ENCODE measurements at places on chromosomes 12 and 14.

- no peak for DNase-seq
These were observed 15.6 kb upstream of the C14orf180 start for GRCh38 chr14:104563742-104564615.

DNA sequence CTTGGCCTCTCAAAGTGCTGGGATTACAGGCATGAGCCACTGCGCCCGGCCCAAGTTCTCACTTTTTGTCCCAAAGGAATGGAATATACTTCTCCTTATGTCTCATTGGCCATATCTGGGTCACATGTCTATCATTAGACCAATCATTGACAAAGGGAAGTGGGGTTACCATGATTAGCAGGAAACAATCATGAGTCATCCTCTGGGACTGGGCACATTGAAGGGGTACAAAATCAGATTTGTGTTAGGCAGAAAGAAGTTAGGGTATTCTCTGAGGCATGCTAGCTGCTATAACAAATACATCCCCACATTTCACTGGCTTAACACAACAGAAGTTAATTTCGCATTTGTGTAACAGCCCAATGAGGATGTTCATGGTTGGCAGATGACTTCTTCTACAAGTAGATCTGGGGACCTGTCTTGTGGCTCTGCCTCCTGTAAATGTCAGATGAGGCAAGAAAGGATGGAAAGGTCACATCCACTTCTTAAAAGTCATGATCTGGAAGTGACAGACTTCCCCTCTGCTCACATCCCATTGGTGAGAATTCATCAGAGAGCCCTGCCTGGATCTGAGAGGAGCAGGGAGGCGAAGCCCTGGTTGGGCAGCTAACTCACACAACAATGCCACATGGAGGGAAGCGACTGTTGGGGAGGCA lies 3.1 kb downstream of the CCDC63 start:
- DNase-seq: no peak

DNA sequence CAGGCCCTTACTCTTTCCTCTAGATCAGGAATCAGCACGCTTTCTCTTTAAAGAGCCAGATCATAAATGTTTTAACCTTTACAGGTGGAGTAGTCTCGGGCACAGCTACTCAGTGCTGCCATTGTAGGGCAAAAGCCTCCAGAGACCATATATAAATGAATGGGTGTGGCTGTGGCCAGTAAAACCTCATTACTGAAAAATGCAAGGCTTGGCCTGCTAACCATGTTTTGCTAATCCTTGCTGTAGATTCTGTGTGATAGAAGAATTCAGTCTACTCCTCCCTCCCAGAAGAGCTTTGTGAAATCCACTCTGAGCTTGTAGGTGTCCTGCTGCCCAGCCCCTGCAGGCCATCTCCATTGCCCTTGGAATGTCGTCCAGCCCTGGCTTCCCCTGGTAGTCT lies 58.1 kb downstream of the HSP90AA1 start:
- peak; percentile 9 for DNase-seq

DNA sequence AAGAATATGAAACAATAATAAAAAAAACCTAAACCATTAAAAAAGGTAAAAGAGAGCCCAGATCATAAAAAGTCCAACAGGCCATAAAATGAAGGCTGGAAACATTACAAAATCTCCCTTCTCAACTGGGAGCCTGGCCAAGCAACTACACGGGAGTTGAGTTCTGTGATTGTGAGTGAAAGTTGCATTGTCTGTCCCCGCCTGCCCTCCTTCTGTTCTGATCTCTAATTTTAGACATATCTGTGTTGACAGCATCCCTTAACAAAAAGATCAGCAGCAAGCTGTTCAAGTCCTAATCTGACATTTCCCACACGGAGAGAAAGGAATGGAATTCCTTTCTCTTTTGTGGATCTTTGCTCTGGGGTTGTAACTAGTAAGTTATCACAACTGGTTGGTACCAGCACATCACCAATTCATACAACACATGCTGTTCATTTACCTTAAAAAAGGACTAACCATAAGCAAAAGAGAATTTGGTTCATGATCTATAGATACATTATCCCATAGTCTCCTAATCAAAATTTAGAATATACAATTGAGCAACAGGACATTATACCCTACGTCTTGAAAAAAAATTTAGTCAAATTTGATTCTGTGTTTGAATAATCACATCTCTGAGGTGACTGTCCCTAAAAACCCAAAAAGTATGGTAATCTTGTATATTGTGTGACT lies 205.1 kb upstream of the GZMB start:
- DNase-seq: no peak

- DNase-seq: no peak
These were observed 365.1 kb downstream of the ATP23 start for GRCh38 chr12:58306266-58307000.

- no peak for DNase-seq
These were observed 354.9 kb downstream of the DIO2 start for GRCh38 chr14:79856381-79856780.

GRCh38 chr12:54416687-54417603 lies 2.1 kb downstream of the ITGA5 start:
- DNase-seq: no peak

DNA sequence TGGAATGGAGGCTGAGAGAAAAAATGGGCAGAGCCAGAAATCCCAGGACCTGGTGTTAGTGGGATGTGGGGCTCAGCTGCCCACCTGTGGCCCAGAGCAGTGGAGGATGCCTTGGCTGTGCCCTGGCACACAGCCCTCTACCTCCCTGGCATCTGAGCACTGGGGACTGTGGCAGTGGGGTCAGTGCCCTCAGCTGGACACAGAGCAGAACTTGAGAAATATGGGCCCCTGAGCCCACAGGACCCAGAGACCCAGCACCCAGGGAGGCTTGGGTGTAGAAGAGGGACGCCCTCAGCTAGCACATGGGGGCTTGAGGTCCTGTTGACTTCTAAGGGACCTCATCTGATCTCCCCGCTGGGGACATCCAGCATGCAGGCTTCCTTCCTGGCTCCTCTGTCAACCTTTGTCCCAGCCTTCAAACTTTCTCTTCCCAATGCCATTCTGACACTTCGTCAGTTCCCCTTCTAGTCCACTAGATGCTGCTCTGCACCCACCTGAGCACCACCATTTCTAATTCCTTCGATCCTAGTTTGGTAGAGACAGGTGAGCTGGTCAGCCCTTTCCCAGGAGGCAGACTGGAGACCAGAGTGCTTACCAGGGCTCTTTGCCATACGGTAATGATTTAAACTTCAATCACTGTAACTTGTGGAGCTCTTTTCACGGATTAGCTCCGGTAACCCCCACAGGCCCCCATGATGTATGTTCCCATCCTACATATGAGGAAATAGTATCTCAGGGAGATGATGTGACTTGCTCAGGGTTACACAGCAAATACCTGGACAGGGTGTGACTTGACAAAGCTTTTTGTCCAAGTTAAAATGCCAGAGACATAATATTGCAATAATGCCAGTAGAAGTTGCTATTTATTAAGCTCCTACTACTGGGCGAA lies 143.7 kb downstream of the ASCL4 start:
- DNase-seq: no peak

DNA sequence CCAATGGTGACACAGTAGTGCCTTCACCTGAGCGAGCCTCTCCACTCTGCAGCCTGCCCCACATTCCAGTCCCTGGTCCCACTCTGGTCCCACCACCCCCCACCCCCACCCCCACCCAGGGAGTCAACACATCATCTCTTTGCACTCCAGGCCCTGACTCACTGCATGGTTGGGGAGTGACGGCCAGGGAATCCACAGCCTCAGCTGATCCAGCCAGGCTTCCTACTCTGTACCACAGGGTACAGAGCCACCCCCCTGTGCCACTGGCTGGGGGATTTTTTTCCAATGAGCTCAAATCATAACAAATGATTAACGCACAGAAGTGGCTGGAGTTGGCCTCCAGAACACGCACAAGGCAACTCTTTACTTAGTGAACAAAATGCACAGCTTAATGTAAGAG lies 233.7 kb downstream of the NTF3 start:
- peak; percentile 58 for DNase-seq

- DNase-seq: no peak
These were observed 28.7 kb downstream of the CCDC59 start for GRCh38 chr12:82329508-82329907.

GRCh38 chr14:56064513-56064912 lies 53.7 kb upstream of the PELI2 start:
- no peak for DNase-seq

- no peak for DNase-seq
These were observed 2.7 kb downstream of the PCNX1 start for GRCh38 chr14:70909733-70910614.

DNA sequence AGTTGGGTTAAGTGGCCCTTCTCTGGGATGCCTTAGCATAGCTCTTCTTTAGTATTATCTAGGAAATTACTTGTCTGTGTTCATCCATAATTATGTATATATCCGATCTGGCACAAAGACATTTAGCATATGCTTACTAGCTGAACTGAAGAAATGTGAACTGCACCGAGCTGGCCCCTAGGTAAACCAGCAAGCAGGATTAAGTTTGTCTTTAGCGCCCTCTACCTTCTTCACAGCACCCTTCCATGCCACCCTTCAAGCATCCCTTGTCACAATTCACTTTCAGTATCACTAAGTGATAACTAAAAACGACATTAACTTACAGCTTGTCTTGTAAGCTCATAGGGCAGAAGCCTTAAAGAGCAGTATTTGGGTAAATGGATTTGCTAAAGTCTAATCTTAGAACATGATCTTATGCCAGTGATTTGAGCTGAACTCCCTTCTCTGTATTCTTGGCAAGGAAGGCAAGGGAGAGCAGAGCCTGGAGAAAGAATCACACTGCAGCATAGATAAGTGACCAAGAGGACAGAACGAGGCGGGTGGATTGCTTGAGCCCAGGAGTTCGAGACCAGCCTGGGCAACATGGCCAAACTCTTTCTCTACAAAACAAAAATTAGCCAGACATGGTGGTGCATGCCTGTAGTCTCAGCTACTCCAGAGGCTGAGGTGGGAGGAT lies 2.6 kb upstream of the HAL start:
- DNase-seq: peak; percentile 19

DNA sequence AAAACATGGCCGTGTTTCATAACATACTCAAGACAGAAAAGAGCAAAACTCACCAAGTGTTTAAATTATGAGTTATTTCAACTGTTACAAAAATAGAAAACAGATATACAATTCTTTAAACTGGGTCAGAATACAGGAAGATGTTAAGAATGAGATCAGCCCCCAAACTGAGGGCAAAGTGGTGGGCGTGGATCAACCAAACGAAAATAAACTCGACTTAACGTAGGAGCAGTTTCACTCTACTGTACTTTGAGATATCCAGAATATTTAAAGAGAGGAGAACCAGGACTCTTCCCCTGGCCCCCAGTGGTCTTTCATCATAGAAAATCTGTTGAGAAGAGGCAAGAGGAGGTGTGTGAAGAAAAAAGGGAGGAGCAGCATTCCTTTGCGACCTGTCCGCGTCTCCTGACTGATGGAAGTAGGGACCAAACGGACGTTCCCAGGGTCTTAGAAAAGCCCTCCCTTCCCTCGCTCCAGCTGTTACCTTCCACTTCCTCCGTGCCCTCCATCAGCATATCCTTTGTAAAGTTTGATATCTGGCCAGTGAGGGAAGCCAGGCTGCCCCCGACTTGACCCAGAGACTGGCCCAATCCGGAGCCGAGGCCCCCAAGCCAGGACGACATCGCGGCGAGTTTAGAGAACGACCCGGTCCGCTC lies 668 bp downstream of the TRIP11 start:
- DNase-seq: peak; percentile 57

GRCh38 chr14:53683229-53683628 lies 273.4 kb downstream of the BMP4 start:
- no peak for DNase-seq

DNA sequence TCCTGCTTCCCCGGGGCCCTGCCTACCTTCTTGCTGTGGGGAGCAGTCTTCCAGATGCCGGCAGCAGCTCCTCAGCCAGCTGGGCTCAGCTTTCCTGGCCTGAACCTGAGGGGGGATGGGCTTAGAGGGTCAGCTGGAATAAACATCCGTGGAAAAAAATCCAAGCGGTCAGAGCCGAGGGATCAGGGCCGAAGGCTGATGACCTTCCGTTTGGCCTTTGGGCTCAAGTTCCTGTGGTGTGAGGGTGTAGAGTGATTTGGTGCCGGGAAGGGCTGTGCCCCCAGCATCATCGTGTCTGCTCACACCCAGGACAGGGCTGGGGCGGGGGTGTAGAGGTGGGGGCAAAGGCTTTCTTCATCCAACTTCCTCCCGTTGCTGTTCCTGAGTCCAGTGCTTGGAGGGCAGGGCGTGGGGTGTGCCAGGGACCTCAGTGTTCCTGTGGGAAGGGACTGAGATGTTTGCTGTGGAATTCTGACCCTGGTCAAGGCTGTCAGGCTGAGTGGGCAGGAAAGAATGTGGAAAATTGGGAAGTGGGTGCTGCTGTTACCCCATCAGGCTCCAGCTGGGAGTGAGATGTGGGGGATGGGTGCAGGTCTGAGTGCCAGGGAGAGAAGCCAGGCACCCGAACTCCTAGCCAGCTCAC lies 2.6 kb downstream of the SMIM41 start:
- DNase-seq: no peak

- no peak for DNase-seq
These were observed 345.3 kb upstream of the OR4E1 start for GRCh38 chr14:22018890-22019289.

- no peak for DNase-seq
These were observed 235 bp downstream of the RAB2B start for GRCh38 chr14:21476523-21476924.

DNA sequence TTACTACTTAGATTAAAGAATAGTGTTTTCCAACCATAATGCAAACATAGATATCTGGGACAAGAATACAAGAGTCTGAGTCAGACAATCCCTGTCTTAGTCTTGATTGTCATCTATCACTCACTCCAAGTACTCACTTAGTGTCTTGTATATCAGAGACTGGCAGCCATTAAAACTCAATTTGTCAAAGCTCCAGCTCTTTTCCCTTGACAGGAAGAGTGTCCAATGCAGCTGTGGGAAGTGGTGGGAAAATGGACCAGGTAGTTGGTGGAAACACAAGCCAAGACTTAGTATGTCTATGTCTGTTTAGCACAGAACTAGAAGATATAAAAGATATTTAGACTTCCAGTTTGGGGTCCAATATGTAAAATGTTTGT lies 271.6 kb upstream of the CLEC14A start:
- DNase-seq: no peak

DNA sequence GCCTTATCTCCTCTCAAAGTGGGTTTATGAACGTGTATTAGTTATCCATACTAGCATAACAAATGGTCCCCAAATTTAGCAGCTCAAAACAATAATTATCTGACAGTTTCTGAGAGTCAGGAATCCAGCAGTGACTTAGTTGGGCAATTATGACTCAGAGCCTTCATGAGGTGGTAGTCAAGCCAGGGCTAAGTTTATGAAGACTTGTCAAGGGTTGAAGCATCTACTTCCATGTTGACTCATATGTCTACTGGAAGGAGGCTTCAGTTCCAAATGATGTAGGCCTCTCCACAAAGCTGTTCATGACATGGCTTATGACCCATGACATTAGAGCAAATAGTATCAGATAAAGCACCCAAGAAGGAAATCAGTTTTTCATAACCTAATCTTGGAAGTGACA lies 73.2 kb downstream of the IPO8 start:
- peak; percentile 2 for DNase-seq

- DNase-seq: no peak
These were observed 52.0 kb upstream of the CCDC63 start for GRCh38 chr12:110794623-110795280.

DNA sequence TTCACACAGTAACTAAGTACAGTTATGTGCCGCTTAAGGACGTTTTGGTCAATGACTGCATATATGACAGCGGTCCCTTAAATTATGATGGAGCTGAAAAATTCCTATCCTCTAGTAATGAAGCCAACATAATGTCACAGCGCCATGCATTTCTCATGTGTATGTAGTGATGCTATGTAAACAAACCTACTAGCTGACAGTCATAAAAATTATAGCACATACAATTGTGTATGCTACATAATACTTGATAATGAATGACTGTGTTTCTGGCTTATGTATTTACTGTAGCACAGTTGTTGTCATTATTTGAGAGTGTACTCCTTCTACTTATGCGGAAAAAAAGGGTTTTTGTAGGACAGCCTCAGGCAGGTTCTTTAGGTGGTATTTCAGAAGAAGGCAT lies 99.7 kb downstream of the DACT1 start:
- no peak for DNase-seq

All from kidney epithelial cell (primary cell).